ENCODE measurements at places on chromosomes 3 and 15.
A peak's percentile ranks its signal among the peaks of the same experiment; 100 is the strongest.

DNA sequence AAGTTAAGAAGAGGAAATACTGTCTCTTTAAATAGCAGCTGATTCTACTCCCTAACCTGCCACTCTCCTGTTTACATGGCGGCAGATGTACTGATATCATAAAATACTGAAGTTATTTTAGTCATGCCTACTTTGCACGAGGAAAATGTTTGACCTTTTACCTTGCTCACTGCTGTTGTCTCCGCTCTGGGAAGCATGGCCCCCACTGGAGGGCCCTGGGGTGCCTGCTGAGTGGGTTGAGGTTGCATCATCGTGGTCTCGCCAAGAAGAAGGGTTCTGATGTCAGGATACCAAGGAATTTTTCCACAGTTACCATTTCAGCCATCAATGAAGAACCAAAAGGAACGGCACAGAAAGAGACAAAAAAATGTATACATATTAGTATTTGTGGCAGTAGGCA, 16.7 kb downstream of the MEIS2 start:
- DNase-seq = no peak

DNA sequence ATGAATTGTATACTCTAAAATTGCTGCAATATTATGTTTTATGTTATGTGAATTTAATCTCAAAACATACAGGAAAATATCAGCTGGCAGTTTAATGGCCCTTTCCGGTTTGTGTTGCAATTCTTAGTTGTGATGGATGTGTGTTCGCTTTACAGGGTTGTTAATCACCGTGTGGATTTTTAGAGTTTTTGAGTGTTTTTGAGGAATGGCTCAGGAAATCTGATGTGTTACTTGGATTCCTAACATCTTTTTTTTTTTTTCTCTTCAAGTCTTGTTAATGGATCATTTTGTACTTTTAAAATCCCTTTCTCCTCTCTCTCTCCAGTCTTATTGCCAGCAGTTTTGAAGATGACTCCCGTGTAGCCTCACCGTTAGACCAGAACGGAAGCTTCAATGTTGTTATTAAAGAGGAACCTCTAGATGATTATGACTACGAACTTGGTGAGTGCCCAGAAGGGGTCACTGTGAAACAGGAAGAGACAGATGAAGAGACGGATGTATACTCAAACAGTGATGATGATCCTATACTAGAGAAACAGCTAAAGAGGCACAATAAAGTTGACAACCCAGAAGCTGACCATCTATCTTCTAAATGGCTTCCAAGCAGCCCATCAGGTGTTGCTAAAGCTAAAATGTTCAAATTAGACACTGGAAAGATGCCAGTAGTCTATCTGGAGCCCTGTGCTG, 35.7 kb downstream of the MGA start:
- peak; percentile 62 for DNase-seq

DNA sequence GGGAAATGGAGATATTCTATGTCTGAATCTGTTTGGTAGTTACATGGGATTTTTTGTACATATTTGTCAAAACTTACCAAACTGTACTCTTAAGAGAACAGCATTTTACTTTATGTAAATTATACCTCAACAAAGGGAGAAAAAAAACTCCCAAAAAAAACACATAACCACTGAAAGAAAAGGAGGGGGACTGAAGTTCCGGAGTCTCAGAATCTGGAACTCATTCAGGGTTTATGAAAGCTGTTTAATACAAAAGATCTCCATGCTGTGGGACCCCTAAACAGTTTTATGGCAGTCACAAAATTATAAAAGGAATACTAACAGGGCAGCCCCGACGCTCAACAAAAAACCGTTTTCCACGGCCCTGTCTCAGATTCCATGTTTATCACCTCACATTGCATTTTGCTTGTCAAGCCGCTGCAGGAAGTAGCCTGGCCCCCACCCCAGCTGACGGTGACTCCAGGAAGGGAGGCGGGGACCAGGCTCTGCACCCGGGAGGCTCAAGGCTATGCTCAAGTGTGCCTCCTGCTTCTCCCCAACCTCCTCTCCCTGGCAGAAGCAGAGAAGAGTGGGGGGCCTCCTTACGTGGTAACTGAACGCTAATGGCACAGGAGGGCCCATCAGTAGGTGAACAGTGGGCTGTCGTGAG, 29.3 kb downstream of the RFT1 start:
- DNase-seq = peak; percentile 11

DNA sequence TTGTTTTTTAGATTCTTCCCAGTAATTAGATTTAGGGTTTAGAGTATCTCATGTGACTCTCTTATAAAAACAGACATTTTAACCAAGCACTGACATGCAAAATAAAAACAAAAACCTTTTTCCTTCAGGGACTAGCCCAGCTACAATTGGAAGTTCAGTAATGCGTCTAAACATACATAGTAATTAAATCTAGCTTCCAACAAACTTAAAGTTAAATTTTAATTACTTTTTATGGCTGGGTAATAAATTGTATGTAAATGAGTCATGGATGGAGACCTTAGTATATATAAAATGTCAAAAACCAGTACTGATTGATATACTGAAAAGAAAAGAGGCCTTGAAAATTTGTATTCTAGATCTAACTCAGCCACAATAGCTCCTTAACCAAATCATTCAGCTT, 43.6 kb upstream of the AP4E1 start:
- no peak for DNase-seq

DNA sequence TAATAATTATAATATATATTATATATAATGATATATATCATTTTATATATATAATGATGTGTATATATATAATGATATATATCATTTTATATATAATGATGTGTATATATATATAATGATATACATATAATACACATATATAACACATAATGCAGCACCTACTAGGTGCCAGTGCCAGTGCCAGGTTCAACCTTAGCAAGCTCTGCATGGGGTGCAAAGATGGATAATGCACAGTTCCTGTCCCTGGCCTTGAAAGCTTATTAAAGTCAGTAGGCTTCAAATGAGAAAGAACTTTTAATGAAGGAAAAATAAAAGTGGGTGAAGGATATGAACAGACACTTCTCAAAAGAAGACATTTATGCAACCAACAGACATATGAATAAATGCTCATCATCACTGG, 192.7 kb upstream of the SLC2A2 start:
- no peak for DNase-seq

GRCh38 chr3:64523324-64523723, 164.5 kb downstream of the ADAMTS9 start:
- DNase-seq = no peak

DNA sequence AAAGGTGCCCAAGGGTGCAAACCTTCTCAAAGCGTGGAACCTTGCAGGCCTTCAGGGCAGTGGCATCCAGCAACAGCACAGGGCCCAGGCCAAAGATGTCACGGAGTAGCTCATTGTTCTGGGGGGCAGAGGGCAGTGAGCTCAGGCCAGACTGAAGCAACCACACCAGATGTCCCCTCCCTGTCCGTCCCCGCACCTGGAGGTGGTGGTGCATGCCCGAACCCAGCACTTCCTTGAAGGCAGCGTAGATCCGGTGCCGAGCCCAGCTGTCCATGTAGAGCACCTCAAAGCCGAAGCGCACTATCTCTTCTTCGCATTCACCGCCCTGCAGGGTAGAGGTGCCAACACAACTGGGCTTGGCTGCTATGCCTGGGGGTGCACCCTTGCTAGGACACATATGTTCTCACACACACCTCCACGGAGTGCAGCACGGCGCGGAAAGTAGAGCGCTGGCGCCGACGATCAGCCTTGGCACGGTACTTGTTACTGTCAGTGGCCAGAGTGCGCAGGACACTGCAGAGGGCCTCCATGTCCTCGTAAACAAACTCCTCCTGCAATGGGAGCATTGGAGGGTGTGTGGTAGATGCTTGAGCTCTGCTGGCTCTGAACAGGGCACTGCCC, 3.7 kb downstream of the IFRD2 start:
- no peak for DNase-seq

DNA sequence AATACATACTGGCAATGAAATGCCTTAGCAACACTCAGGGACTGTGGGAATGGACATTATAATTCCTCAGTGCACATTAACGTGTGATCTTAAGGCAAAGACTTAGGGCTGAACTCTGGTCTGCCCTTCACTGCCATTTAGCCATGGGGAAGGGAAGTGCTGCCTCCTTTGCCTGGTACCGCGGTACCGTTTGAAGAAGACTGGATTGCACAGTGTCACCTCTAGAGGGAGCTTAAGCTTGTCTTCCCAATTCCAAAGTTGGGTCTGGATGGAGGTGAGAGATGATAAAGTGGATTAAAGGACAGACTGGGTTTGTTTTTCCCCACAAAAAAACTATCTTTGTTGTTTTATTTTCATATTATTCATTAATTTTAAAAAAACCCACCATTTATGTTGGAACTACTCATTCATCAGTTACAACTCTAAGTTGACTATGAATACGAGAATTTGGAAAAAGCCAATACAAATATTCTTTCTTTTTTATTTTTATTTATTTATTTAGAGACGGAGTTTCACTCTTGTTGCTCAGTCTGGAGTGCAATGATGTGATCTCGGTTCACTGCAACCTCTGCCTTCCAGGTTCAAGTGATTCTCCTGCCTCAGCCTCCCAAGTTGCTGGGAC, 60.0 kb upstream of the SYN2 start:
- no peak for DNase-seq

- no peak for DNase-seq
Observed at GRCh38 chr15:43505738-43506137, 11.7 kb upstream of the MAP1A start.

GRCh38 chr15:81315452-81316175, 8.3 kb downstream of the STARD5 start:
- no peak for DNase-seq

GRCh38 chr3:53729159-53729558, 117.1 kb downstream of the CHDH start:
- no peak for DNase-seq

- no peak for DNase-seq
Observed at GRCh38 chr15:36996121-36996520, 104.2 kb downstream of the MEIS2 start.

All from CD4-positive, alpha-beta T cell treated with Interleukin-1 beta for 1 hour (primary cell).